ENCODE measurements at places on chromosomes 3 and 15.

DNA sequence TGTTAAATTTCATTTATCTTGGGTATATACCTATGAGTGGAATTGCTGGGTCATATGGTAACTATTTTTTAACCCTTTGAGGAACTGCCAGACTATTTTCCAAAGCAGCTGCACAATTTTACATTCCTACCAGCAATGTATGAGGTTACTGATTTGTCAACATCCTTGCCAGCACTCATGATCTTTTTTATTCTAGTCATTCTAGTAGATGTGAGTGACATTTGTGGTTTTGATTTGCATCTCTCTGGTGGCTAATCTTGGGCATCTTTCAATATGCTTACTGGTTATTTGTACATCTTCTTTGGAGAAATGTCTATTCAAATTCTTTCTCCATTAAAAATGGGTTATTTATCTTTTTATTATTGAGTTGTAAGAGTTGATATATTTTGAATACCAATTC lies 21.3 kb upstream of the LRRC58 start:
- DNase-seq: no peak

DNA sequence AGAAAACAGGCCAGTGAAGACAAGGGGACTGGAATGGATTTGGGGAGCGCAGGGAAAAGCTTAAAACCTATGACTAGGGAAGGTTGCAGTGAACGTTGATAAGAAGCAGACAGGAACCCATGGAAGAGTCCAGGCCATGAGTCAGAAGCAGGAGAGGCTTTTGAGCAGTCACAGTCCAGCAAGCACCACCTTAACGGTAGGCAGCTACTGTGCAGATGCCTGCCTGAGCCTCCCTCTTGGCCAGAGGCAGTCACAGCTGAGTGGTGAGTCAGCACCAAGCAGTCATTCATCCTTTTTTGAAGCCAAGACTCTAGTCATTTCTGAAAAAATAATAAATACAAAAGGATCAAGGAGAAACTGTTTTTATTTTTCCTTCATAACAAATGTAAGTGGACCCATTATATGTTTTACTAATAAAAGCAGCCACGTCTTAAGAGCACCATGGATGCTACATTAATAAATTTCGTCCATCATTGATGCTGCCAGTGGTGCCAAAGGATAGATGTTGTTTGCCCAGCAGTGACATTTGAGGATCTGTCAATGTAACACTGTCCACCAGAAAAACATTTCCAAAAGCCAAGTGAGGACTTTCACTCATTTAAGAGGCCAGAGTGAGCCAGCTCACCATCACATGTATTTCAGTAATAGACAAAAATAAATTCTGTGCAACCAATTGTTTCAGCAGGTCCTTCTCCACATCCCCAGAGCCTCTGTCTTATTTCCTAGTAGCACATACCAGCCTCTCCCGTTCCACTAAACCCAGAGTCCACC lies 42.1 kb upstream of the ACTC1 start:
- DNase-seq: no peak

DNA sequence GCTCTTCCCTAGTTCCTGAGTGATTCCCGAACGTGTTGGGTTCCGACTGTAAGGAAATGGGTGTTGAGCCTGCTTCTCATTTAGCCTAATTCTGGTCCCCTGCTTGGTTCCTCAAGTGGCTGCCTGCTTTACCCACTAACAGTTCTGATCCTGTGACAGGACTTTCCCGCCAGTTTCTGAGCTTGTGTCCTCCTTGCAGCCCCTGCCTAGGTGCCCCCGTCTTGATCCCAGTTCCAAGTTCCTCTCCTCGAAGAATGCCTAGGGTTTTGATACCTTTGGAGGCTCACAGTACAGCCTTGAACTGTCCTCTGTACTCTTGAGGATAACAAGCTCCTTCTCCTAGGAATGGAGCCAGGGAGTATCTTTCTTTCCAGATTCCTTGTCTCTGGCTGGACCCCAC lies 12.0 kb upstream of the RASGRF1 start:
- DNase-seq: no peak

- no peak for DNase-seq
Observed at GRCh38 chr3:6448011-6448410, 412.9 kb upstream of the GRM7 start.

DNA sequence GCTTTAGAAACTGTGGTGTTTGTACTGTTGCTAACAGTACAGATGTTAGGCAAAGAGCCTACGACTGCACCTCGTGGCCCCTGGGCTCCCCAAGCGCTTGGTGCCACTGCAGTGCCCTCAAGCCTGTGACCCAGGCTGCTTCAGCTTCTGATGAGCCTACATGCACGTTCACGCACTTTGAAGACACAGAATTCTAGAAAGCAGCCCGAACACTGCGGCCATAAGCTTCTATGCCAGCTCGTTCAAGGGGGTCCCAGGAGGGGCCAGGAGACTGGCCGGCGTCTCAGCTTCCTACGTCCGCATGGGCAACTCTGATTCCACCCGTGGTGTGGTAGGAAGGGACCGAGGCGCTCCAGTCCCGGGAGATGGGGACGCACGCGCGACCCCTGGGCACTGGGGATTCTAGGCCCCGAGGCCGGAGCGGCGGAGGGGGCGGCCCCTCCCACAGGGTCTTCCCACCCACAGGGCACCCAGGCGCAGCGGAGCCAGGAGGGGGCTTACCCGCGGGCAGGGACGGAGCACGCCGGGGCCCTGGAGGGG lies 653 bp downstream of the MYO5C start:
- no peak for DNase-seq

- no peak for DNase-seq
Observed at GRCh38 chr3:66998904-66999235, 763 bp downstream of the KBTBD8 start.

DNA sequence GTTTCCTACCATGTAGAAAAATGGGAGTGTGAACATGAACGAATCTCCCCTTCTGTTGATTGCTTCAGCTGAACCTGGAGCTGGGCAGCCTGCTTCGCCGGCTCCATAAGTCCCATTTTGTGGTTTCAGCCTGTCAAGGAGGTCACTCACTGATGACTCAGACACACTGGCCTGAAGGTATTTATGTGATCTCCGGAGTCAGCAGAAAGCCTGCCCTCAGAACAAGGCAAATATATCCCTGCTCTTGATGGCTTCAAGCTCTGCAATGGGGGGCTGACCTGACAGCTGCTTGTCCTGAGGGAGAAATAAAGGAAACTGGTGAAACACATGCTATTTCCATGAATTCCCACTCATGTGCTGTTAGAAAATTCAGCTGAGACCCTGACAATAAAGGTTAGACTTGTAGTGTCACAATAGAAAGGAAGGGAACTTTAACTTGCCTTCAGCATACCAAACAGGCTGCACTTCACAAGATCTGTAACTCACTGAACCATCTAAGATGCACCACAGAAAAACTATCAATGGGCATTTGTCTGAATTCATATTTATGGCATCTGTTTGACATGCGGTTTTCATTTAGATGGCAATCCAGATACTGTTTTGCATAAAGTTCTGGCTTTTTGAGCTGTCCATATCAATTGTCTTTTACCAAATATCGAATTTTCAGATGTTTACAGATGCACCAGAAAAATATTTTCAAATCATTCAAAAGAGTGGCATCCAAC lies 282.0 kb upstream of the VEPH1 start:
- no peak for DNase-seq

Data from activated T-cell treated with anti-CD3 and anti-CD28 coated beads, Interleukin-2, amount 50 U/mL, for 24 hours (primary cell).